ENCODE measurements at places on chromosomes 4 and X.

DNA sequence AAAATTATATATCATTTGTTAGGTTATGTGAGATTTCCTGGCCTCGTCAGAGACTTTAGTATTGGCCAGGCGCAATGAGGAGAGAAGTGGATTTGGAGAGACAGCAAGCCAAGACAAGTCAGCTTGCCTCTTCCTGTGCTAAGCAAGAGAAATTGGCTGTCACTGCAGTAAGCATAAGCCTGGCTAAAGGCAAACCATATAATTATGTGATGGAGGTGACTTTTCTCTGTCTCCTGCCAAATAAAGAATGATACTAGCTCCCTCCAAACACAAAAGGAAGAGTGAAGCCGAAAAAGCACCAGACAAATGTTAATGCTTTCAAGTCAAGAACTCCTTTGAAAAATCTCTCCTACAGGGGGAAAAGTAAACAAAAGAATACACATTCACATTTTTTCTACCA, 2246.0 kb downstream of the ARAP2 start:
- DNase-seq, result no peak

GRCh38 chrX:2466876-2467656, 33.7 kb downstream of the DHRSX start:
- DNase-seq, result no peak

DNA sequence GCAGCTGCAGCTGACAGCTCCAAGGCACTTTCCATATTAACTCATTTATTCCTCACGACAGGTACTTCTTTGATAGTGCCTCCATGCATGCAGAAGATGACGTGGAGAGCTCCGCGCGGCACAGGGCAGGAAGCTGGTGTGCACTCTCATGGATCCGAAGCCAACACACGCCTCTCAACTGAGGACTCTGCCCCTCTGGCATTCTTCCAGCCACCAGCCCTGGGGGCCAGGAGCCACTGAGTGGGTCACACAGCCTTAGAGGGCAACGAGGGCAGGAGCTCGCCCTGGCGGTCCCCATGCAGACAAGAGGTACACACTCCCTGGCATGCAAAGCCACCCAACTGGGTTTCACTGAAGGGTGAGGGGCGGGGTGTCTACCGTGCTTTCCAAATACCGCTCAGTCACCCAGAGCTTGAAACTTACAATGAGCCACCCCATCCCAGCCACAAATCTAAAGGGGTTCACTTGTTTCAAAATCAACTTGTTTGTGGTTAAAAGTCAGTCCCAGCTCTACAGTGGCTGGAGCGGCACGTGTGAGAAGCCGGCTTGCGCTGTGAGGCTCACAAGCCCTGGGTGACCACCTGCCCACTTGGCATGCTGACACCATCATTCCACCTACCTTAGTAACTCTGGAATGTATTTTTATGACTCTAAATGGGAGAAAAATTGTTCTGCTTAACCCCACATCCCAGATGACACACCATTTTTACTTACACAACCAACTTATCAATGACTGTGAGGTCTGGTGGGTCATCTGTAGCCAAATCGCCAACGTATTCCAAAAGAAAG, 16.2 kb downstream of the NOP14 start:
- DNase-seq, result no peak

- no peak for DNase-seq
These were observed 100.8 kb upstream of the USP38 start for GRCh38 chr4:143083756-143084472.

DNA sequence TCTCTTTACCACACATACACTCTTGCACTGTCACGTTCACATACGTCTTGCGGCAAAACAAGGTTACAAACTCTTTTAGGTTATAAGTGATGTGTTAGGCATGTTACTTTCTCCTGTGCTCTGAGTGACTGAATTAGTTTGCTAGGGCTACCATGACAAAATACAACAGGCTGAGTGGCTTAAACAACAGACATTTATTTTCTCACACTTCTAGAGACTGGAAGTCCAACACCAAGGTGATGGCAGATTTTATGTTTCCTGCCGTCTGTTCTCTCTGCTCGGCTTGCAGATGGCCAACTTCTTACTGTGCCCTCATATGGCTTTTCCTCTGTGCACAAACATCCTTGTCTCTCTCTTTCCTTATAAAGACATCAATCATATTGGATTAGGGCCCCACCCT, 1224.3 kb upstream of the TENM3 start:
- DNase-seq, result no peak

DNA sequence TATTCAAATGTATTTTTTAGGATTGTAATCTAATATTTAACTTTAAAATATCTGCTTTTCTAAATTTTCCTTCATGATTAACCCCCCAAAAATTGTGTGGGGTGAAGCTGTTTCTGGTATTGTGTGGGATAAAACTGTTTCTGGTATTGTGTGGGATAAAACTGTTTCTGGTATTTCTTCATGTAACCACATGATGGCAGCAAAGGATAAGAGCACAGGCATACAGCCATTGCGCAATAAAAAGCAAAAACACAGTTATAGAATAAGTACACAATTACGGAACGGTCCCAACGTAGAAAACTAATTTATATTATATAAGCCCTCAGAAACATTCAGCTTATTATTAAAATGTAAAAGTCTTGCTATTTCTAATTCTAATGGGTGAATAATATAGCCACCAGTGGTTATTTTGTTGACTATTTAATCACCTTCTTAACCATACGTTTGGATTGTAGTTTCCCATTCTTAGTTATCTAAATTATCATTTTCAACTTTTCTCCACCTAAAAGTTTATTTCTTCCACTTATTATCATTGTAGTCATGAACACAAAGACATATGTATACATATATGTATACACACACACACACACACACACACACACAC, 333.9 kb upstream of the FSTL5 start:
- DNase-seq, result no peak

- no peak for DNase-seq
These were observed 30.8 kb upstream of the VCX2 start for GRCh38 chrX:8201896-8202331.

GRCh38 chr4:26692014-26692726, 108.3 kb downstream of the TBC1D19 start:
- no peak for DNase-seq

DNA sequence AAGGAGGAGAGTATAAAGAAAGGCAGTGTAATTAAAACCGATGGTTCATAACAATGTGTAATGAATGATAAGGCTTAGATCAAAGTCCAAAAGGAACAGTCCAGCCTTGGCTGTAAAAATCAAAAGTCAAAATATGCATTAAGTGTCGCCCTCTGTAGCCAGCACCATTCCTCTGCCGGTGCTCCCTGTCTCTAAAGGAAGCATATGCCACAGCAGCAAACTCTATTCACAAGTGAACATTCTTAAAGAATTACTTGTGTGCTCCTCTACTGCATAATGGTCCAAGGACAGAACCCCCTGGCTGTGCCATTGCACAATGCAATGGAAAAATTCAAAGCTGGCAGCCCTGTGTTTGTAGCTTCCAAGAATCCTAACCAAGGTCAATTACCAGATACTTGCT, 16.3 kb upstream of the MBNL3 start:
- no peak for DNase-seq

- DNase-seq, result no peak
These were observed 15.7 kb downstream of the STBD1 start for GRCh38 chr4:76322236-76322635.

DNA sequence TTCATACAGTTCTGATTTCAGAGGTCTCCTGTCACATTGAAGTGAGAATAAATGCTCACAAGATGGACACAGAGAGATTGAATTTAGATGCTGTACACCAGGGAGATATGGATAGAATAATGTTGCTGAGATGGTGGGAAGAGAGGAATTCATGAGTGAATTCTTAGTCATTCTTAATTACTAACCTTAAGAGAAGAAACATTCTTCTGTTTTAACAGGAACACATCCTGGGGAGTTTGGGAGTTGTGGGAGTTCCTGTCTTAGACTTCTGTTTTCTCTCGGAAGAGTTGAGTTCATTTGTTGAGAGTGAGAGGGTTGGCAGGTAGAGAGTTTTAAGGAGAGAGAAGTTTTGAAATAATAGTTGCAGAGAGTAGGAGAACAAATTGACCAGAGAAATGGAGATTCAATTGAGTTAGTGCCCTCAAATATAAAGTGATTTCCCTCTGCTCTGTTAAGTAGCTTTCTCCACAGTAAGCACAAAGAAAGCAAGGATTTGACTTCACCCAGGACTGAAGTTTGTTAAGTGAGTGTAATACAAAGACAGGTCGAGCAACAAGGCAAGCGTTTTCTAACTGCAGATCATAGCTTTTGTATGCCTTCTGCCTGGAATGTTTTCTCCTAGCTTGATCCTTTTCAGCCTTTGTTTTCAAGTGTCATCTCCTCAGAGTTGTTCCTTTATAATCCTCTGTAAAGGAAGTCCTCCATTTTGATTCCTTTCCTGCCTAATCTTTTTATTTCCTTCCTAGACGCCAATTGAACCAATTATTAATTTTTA, 205.9 kb downstream of the RAPGEF2 start:
- DNase-seq, result no peak

DNA sequence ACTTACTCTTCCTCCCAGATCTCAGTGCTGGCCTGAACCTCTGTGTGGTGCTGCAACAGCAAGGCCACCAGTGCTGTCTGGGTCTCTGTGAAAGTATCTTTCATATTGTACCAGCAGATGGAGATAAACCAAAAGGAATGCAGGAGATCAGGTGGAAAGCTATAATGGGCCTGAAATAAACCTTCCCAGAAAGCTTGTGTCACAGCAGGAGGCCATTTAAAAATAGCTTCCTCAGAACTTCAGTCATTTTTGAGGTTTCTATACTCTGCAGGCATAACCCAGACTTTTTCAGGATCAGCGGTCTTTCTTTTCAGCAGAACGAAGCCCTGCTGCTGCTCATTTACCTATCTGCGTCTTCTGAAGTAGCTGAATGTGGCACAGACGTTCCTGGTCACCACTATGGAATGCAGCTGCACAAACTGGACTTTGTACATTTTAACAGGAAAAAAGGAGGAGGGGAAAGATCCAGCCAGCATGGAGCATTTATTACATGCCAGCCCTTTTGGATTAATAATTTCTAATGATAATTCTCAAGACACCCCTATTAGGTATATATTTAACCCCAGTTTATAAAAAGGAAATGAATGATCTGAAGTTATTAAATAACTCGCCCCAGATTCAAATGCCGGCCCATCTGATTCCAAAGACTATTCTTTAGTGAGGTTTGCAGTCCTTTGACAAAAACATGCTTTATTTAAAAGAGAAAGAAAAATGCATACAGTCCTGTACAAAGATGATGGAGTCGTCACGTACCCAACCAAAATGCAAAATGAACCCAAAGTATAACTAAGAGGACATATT, 119.7 kb downstream of the NFKB1 start:
- no peak for DNase-seq

Measured in activated CD8-positive, alpha-beta memory T cell treated with anti-CD3 and anti-CD28 coated beads for 4 hours (primary cell).